ENCODE measurements at places on chromosomes 3 and 15.

- DNase-seq = no peak
Observed at GRCh38 chr3:23480329-23480714, 277.2 kb downstream of the UBE2E2 start.

DNA sequence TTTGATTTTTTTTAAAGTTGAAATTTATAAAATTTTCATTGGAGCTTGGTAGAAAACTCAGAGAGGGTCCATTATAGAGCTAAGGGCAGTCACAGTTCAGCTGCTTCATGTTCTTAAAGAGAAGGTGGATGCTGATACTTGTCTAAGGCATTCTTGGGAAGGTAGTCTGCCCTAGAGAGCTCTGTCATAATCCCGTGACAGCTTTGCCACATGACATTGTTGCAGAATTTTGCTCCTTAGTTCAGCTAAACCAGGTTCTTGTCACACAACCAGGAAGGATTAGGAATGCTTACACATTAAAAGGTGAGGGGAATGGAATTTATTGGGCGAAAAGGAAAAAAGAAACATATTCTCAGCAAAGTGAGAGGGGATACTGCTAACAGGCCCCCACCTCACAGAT lies 130.9 kb downstream of the GMNC start:
- no peak for DNase-seq

DNA sequence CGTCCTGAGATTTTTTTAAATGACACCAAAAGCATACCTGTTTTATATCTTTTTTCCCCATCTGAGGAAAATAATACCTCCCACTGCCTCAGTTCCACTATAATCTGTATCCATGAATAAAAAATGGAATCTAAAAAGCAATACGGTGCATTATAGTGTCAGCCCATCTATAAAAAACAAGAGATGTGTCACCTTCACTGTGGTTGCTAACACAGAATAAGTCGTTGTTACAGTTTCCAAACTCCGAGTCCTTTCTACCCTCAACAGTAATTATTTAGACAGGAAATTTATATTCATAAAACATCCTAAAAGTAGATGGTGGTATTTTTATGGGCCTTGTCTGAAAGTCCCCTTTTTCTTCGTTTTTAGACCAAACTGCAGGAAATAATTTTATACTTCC lies 19.4 kb downstream of the RFTN1 start:
- DNase-seq = no peak

- DNase-seq = no peak
Observed at GRCh38 chr15:31106495-31107300, 5.2 kb upstream of the TRPM1 start.

DNA sequence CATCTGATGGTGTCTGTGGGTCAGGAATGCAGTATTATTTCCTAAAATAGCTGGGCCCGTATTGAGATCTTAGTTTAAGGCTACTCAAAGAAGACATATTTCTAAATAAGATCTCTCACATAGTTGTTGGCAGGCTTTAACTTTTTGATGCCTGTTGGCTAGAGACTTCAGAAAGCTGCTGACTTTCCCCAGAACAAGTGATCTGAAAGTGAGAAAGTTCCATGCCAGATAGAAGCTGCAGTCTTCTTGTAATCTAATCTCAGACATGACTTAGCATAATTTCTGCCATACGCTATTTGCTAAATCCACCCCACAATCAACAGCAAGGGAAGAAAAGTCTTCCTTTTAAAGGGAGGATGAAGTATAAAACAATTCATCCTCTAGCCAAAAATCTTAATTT lies 867.1 kb downstream of the IGSF11 start:
- DNase-seq = no peak

GRCh38 chr15:49902685-49903501 lies 216.1 kb downstream of the ATP8B4 start:
- DNase-seq = no peak

- DNase-seq = no peak
Observed at GRCh38 chr15:35098737-35099136, 13.6 kb upstream of the NANOGP8 start.

DNA sequence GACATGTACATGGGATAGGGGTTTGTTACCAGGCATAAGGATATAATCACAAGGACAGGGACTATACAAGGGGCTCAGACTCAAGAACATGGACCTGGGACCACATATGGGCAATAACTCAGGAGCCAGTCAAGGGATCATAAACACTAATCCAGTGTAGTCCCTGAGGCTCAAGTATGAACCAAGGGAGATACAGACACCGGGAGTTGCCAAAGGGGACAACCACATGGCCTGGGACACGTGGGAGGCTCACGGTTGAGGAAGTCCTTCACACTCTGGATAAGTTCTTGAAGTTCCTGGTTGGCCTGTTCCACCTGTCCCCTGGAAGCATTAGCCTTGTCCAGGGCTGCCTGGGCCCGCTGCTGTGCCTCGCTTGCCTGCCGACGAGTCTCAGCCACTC lies 1.8 kb upstream of the USP19 start:
- no peak for DNase-seq

- DNase-seq = no peak
Observed at GRCh38 chr15:63553388-63553791, 43.8 kb upstream of the FBXL22 start.

DNA sequence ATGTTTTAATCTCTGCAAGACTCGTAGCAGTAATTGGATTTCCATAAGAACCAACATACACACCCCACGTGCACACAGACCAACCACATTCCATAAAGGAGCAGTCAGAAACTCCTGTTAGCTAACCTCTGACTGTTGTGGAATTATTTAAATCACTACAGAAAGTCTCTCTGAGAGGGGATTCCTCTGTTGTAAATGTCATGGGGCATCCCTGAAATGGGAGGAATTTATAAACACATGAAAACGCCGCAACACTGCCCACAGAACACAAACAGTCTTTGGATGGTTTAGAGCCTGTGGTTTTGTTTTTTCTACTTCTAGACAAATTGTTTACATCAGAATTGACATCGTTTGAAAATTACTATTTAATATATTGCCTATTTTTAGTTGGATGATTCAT lies 740.1 kb upstream of the GRM7 start:
- DNase-seq = no peak

- DNase-seq = no peak
Observed at GRCh38 chr15:68401496-68402431, 30.2 kb downstream of the ITGA11 start.

DNA sequence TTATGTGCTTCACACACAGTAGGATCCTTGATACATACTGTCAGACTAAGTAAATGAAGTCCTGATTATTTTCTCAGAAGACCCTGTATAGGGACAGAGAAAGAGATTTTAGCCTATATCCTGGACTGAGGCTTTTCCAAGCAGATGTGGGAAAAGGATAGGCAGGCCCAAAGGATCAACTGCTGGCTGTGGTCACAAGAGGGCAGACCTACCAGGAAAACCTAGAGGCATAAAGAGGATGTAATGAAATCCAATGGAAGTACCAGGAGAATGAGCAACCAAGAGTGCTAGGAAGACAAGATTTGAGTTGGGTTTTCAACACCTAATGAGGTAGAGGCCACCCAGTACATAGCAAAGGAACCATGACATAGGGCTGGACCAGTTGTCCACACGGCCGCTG lies 23.1 kb downstream of the DCLK3 start:
- no peak for DNase-seq

DNA sequence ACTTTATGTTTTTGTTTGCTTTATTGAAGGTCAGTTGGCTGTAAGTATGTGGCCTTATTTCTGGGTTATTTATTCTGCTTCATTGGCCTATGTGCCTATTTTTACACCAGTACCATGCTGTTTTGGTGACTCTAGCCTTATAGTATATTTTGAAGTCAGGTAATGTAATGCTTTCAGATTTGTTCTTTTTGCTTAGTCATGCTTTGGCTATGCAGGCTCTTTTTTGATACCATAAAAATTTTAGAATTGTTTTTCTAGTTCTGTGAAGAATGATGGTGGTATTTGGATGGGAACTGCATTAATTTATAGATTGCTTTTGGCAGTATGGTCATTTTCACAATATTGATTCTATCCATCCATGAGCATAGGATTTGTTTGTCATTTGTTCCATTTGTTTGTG lies 63.5 kb upstream of the TTC14 start:
- DNase-seq = no peak

DNA sequence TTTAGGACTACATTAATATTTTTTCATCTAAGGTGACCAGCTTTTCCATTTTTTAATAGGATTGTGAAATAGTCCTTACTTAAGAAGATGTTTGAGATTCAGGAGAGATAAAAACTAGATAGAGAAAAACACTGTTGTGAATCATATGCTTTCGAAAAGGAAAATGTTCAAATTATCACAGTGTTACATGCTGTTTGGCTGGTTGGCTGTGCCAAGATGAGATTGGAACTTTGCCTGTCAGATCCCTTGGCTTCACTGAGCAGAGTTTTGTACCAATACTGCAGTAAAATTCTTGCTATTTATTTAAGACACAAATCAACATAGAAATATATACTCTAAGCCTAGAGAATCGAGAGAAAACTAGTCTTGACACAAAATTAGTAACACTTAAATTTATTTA lies 117.2 kb downstream of the OXSM start:
- no peak for DNase-seq

All from Caco-2 (cell line).